Activated T-helper 1 cell treated with anti-CD3 and anti-CD28 coated beads, Interleukin-12 subunit alpha, Interleukin-12 subunit beta, Interleukin-2, Interleukin-4 antibody, amounts not matched to agents 30 ng/mL and 10 ng/mL and 1 ng/mL, durations not matched to agents 14 hours and 24 hours and 36 hours (primary cell): ENCODE measurements at places on chromosomes 7 and 10.

GRCh38 chr7:21304808-21305375 is 123.0 kb upstream of the SP4 start:
- no peak overlapping the region for H3K4me3 ChIP-seq
- H3K27me3 ChIP-seq, result no peaks in the 10 kb centered on the region
- no peak for DNase-seq
- H3K36me3 ChIP-seq, result peaks cover 13% of the 10 kb centered on the region
- H3K4me1 ChIP-seq, result peaks cover 18% of the 10 kb centered on the region

GRCh38 chr10:7945034-7945433 is 109.5 kb upstream of the GATA3 start:
- DNase-seq, result no peak
- no peaks in the 10 kb centered on the region for H3K36me3 ChIP-seq
- no peaks in the 10 kb centered on the region for H3K27me3 ChIP-seq

DNA sequence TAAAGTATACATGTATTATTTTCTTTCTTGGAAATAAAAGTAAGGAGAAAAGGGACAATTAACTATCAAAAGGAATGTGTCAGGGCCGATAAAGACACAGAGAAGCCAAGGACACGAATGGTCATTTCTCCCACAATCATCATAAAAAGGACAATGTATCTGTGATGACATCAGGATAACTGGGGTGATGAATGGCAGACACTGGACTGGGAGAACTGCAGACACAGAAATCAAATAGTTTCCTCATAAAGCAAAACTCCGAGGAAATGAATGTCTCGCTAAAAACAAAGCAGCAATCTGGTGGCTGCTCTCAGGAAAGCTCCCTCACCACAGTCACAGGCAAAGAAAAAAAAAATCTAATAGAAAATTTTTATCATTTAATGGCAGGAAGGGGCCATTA is 69.3 kb upstream of the NPY start:
- H3K4me1 ChIP-seq, result no peaks in the 10 kb centered on the region
- no peak overlapping the region for H3K27ac ChIP-seq
- DNase-seq, result no peak
- H3K4me3 ChIP-seq, result no peak overlapping the region
- no peaks in the 10 kb centered on the region for H3K36me3 ChIP-seq
- H3K27me3 ChIP-seq, result no peaks in the 10 kb centered on the region

DNA sequence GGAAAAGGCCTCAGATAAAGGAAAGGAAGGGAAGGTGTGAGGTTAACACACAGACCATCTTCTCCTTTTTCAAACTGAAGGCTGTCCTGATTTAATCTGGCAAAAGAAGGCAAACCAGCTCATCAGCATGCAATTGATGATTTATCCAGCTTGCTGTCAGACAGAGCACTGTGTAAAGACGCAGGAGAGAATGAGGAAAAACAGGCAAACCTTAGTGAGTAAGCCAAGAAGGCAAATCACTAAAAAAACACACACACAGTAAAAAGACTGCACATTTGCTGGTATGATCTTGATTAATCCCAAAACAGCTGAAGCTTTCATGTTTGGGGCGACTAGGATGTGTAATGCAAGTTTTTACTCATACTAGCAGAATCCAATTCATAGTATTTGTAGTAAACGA is 65.8 kb upstream of the SKAP2 start:
- H3K4me3 ChIP-seq, result no peak overlapping the region
- no peaks in the 10 kb centered on the region for H3K36me3 ChIP-seq
- peaks cover 5% of the 10 kb centered on the region for H3K27me3 ChIP-seq
- no peak overlapping the region for H3K27ac ChIP-seq
- H3K4me1 ChIP-seq, result no peaks in the 10 kb centered on the region
- DNase-seq, result no peak

GRCh38 chr7:101916876-101917275 is 99.5 kb downstream of the CUX1 start:
- H3K27me3 ChIP-seq, result no peaks in the 10 kb centered on the region
